ENCODE measurements at places on chromosomes 2 and 18.

DNA sequence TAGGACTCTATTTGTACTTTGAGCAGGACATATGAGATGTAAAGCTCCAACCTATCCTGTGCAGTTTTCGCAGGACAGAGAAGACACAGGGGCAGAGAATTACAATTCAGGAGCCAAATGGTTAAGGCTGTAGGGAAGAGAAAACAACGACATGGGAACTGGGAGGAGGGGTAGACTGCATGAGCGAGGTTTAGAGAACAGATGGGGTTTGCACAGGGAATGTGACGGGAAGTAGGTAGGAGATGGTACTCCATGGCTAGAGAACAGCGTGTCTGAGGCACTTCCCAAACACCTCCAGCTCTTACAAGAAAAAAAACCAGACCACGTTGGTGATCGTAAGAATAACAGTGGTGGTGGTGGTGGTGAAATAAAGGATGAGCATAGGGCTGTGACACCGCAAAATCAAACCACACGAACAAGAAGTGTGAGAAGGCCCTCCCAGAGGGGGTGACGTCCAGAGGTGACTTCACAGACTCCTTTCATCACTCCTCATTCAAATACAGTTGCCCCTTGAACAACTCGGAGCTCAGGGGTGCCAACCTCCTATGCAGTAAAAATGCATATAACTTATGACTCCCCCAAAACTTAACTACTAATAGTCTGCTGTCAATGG lies 92.7 kb downstream of the FARSB start:
- no peak for DNase-seq

DNA sequence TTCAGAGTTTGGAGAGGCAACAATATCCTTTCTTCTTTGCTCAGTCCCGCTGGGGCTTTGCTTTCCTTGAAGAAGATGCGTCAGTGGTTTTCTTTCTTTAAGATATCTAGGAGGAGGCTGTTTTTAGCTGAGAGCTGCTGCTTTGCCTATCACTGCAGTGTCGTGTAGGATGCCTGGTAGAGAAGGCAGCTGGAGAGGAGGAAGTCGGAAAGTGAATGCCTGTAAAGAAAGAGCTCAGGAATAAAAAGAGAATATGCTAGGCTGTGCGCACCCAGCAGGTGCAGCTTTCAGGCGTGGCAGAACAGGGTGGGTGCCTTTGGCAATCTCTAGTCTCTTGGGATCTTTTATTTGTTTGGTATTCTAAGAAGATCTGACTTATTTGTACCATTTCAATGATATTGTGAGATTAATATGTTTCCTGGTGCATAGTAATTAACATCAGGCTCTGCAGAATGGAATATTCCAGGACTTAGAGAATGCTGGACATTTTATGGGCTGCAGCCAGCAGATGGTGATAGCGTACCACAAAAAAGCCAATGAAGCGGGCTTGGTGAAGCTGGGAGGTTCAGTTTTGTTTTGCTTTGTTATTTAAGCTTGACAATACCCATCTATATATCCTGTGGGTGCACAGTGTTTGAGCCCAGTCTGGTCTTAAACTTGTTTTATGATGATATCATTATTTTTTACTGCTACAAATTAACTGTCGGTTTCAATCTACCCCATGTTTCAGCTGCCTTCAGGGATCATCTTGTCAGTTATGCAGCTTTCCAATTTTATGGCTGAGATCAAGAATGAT lies 34.9 kb downstream of the CAVIN2 start:
- no peak for DNase-seq

DNA sequence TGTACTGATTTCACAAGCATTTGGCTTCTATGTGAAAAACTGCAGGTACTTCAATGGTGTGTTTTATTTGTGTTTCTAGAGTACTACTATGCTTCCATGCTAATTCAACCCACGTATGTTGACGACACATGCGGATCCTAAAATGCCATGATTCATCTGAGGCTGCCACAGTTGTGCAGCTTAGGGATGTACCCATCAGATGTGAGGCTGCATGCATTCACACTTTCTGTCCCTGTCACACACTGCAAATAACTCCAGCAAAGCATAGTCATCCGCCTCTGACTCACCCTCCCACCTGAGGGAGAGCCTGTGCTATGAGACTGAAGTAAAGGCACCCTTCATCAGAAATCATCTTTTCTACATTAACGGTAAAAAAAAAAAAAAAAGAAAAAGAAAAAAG lies 22.1 kb upstream of the SERTAD2 start:
- no peak for DNase-seq

DNA sequence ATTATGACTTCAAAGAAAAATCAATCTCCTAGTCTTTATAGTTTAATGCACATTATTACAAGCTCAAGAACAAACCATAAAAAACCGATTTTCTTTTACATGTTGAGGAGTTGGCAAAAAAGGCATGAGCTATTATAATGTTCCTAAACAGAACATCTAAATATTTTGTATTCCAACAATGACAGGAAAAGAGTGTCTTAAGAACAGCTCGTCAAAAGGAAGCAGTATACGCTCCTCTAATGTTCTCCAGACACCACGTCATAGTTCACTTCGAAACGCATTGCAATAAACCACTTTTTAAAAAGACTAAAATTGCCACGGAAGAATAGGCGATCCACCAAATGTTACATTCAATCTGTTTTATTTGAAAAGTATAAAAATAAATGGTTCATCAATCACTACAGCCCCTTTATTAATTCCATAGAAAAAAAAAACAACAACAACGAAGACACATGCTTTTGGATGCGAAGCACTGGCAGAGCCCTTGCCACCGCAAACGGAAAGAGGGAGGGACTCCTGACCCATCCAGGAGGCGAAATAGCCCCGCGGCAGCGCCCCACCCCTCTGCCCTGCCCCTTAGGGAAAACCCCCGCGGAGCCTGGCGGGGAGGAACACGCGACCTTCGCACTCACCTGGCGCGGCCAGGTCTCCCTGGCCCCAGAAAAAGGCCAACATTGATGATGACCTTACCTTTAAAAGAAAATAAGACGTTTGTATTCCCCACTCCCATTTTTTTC lies 45.8 kb downstream of the MBP start:
- DNase-seq: no peak

GRCh38 chr2:190354003-190354690 lies 10.8 kb downstream of the INPP1 start:
- no peak for DNase-seq

- no peak for DNase-seq
Measured at GRCh38 chr18:58175122-58175785, 131.2 kb downstream of the NEDD4L start.

DNA sequence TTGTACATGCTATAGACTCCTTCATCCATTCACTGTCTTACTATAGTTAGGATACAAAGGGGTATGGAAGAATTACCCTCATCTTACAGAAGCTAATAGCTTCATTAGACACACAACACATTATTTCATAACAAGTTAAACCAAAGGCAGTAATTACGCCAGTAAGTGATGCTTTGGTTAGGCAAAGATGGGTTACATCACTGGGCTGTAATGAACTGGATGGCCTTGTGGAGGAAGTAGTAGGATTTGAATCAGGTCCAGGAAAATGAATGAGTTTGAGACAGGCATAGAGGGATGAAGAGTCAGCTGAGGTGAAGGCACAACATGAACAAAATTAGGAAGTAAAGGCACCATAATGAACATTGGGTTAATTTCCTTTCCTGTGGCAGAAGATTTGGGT lies 80.1 kb downstream of the SOCS6 start:
- DNase-seq: no peak

GRCh38 chr2:7819316-7819715 lies 862.5 kb upstream of the ID2 start:
- DNase-seq: no peak

- no peak for DNase-seq
Measured at GRCh38 chr2:217638533-217638932, 364.3 kb downstream of the TNS1 start.

- no peak for DNase-seq
Measured at GRCh38 chr2:160868891-160869290, 291.3 kb upstream of the TANK start.

- no peak for DNase-seq
Measured at GRCh38 chr2:76679025-76679396, 843.2 kb downstream of the LRRTM4 start.

GRCh38 chr2:16640867-16641266 lies 24.8 kb downstream of the CYRIA start:
- no peak for DNase-seq

GRCh38 chr2:85435981-85436835 lies 17.7 kb downstream of the SH2D6 start:
- DNase-seq: no peak

DNA sequence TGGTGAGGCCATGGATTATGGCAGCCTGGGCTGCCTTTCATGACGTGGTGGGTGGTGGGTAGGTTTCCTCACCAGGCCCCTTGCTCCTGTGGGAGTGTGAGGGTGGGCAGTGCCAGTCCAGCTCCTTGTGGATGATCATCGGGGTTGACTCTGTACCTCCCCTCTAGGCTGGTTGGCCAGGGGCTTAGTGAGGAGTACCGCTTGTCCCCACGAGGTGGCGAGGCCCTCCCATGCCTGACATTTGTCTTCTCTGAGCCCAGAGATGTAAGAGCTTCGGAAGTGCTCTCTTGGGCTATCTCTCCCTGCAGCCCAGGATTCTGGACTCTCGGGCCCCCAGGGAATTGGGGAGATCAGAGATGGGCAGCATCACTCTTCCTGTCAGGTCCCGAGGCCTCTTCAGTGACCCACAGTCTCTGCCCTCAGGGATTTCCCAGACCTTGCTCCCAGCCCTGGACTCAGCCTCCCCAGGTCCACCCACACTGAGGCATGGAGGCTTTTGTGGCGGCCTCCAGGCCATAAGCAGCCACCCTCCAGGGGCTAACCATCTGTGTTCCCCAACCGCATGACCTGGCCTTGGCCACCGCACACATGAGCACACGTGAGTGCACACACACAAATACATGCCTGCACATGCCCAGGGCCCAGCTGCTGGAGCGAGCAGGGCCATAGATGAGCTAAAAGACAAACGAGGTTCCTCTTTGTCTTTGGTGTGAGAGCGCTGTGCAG lies 6.5 kb downstream of the SPR start:
- no peak for DNase-seq

GRCh38 chr2:47501374-47502200 lies 98.6 kb downstream of the MSH2 start:
- no peak for DNase-seq

- DNase-seq: no peak
Measured at GRCh38 chr2:9146646-9147045, 60.0 kb upstream of the ASAP2 start.

- DNase-seq: no peak
Measured at GRCh38 chr2:207905546-207905945, 119.8 kb downstream of the PLEKHM3 start.

GRCh38 chr2:32925283-32925815 lies 21.4 kb upstream of the LTBP1 start:
- DNase-seq: no peak

DNA sequence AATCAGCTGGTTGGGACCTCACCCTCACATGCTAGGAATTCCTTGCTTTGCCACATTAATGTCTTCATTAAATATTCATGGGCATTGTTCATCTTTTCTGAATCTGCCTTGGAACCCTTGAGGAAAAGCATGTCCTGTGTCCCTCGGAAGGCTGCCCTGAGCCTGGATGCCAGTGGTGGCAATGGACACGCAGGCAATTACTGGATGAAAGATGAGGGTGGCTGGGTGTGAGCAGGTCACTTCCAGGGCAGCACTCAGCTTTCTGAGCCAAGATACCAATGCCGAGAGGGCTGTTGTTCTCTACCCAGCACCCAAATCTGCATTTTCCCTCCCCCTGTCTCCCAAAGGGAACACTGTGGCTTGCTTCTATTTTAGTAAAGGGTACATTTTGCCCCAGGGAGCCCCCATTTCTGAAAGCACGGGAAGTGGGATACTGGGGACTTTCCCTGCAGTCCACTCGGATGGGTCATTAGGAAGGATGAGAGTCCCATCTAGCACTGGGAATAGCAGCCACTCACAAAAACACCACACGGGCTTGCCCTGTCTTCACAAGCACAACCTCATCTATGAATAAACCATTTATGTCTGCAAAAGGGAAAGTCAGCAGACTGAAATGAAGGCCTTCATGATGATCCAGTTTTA lies 234.8 kb downstream of the SOX11 start:
- DNase-seq: no peak

DNA sequence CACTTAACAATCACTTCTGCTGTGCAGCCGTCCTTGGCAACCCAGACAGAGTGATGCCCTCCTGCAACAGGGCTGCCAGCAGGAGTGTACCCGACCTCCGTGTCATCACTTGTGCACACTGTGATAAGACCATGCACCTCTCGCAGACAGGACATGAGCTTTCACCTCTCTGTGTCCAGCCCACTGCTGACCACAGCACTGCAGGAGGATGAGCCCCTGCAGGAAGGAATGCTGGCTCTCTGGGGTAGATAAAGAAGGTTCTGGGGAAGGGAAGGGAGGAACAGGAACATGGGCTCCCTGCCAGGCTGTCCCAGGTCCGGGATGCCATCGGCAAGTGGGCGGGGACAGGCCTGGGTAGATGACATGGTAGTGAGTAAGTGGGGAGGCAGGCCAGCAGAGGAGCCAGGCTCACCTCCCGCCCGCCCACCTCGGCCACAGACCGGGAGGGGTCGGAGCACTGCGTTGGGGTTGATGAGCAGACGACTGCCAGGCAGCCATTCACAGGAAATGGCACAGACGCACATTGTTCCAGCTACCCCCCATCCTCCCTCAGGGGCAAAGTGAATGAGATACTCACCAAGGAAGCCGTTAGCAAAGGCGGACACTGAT lies 18.6 kb upstream of the COL6A3 start:
- DNase-seq: no peak

GRCh38 chr2:223586261-223586660 lies 15.9 kb downstream of the SCG2 start:
- peak; percentile 78 for DNase-seq
